Cardiac ventricle fibroblast (primary cell): ENCODE measurements at places on chromosomes 2 and 18. TPM values are rescaled to one million over a fixed set of nuclear protein-coding genes. Genes with fewer than 3 reads are reported as not detected.

The UGT1A5 gene
- not detected in 2 replicates for total RNA-seq

The NFU1 gene
- 17.2 and 25.9 TPM in 2 replicates for total RNA-seq

The TBC1D8 gene
- 12.6 and 16.9 TPM in 2 replicates for total RNA-seq

The ARHGAP28 gene
- total RNA-seq, result 15.7 and 21.3 TPM in 2 replicates

The LONRF2 gene
- 0.24 and 0.44 TPM in 2 replicates for total RNA-seq

The LCT gene
- not detected in 2 replicates for total RNA-seq

The PLGLB2 gene
- total RNA-seq, result 0.68 and 0.69 TPM in 2 replicates

The CYRIA gene
- 2.9 and 3.1 TPM in 2 replicates for total RNA-seq

The SCN9A gene
- total RNA-seq, result 0.68 and 0.87 TPM in 2 replicates

The SAG gene
- total RNA-seq, result not detected in 2 replicates

The PSD4 gene
- 0.69 and 1.4 TPM in 2 replicates for total RNA-seq

The FTCDNL1 gene
- total RNA-seq, result not detected in 2 replicates

The TUBA4B gene
- total RNA-seq, result not detected in 2 replicates

The LHCGR gene
- not detected in 2 replicates for total RNA-seq

The ALPI gene
- total RNA-seq, result not detected in 2 replicates

The KCNG3 gene
- total RNA-seq, result 0.05 and 0.12 TPM in 2 replicates

The HTR2B gene
- total RNA-seq, result 4.1 and 4.3 TPM in 2 replicates

The EFEMP1 gene
- total RNA-seq, result 6,372 and 7,140 TPM in 2 replicates

The HRH4 gene
- total RNA-seq, result 0.10 TPM in 1 of 2 replicates, not detected in the other

The DSG2 gene
- total RNA-seq, result under 0.01 and 0.05 TPM in 2 replicates

The IL18RAP gene
- total RNA-seq, result 0.34 TPM in 1 of 2 replicates, not detected in the other

The SRD5A2 gene
- not detected in 2 replicates for total RNA-seq

The NAT8 gene
- total RNA-seq, result not detected in 2 replicates

The TACR1 gene
- total RNA-seq, result 0.44 and 0.93 TPM in 2 replicates

The ZNF521 gene
- 45.1 and 50.0 TPM in 2 replicates for total RNA-seq

The NT5C1B gene
- 0.10 TPM in 1 of 2 replicates, not detected in the other for total RNA-seq

The CD28 gene
- not detected in 2 replicates for total RNA-seq

The LBX2 gene
- 3.2 TPM in 2 replicates for total RNA-seq
